ENCODE measurements at places on chromosomes 3 and 15.

- no peak for DNase-seq
Observed at GRCh38 chr3:21795921-21796320, 44.9 kb upstream of the ZNF385D start.

- DNase-seq = no peak
Observed at GRCh38 chr3:14915636-14916222, 31.7 kb upstream of the NR2C2 start.

- no peak for DNase-seq
Observed at GRCh38 chr3:50139718-50140423, 15.3 kb upstream of the SEMA3F start.

DNA sequence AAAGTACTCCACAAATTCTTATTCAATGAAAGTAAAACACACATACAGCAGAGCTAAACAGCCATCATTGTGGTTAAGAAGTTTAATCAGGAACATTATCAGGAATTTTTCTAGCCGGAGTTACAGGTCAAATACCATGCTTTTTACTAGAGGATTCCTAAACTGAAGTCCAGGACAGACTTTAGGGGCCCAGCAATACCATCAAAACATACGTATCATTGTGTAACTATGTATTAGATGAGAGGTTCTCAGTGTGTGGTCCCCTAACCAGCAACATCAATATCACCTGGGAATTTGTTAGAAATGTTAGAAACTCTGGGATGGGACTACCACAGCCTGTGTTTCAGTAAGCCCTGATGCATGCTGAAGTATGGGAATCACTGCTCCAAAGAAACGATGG, 404.2 kb upstream of the IL12A start:
- no peak for DNase-seq

GRCh38 chr3:98601180-98601579, 7.8 kb upstream of the CPOX start:
- no peak for DNase-seq

GRCh38 chr3:127747066-127747465, 74.3 kb downstream of the ABTB1 start:
- no peak for DNase-seq

GRCh38 chr15:93543093-93543492, 454.1 kb upstream of the RGMA start:
- DNase-seq = no peak

- no peak for DNase-seq
Observed at GRCh38 chr3:187734841-187735240, 10.4 kb downstream of the BCL6 start.

- no peak for DNase-seq
Observed at GRCh38 chr15:56871867-56872266, 46.6 kb upstream of the TCF12 start.

DNA sequence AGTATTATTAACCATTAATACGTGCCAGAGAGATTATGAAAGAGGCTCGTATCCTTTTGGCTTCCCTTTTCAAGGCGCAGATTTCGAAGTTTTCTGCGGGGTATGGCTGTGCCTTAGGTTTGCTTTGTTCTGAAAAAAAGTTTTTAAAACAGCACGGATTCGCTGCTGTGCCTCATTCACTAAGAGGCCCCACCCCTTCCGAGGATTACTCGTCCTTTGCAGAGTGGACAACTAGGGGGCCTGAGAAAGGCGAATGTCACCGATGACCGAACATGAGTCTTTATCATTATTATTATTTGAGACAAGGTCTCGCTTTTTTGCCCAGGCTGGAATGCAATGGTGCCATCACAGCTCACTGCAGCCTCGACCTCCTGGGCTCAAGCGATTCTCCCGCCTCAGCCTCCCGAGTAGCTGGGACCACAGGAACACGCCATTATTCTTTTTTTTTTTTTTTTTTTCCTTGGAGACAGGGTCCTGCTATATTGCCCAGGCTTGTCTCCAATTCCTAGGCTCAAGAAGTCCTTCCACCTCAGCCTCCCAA, 684 bp upstream of the RPS27L start:
- DNase-seq = no peak

GRCh38 chr3:176994891-176995781, 202.1 kb downstream of the TBL1XR1 start:
- no peak for DNase-seq

DNA sequence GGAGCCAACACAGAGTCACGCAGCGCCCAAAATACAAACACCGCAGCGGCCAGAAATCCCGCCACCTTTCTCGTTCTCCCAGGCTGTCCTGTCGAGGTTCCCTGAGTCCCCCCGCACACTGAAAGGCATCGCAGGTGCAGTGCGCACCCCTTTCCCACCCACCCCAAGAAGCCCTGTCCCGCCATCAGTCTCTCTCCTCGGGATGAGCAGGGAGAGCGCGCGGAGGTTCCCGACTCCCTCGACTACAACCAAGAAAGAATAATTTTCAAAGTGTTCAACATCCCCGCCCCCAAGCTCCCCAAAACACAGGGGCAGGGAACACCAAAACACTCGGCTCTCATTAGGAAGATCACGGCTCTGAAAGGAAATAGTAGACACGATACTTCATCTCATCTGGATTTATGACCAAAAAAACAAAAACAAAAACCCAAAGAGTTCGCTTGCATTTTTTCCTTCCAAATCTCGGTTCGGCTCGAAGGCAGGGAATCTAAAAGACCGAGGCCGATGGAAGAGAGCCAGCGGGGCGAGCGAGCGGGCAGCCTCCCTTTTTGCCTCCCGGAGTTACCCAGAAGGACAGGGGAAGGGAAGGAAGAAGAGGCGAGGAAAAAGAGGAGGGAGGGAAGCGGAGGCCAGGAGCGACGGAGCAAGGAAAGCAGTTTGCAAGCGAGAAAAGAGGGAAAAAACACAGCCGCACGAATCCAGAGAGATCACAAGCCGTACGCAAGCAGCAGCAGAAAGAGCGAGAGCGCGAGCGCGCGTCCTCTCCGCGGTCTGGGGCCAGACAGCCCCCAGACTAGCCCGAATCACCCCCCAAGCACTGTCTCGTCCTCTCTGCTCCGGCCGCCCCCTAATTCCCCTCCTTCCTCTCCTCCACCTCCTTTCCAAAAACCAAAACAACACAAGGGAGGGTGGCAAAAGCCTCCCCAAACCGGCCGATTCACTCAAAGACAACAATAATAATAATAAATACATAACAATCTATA, 808 bp downstream of the BCL6 start:
- DNase-seq = peak; percentile 35

DNA sequence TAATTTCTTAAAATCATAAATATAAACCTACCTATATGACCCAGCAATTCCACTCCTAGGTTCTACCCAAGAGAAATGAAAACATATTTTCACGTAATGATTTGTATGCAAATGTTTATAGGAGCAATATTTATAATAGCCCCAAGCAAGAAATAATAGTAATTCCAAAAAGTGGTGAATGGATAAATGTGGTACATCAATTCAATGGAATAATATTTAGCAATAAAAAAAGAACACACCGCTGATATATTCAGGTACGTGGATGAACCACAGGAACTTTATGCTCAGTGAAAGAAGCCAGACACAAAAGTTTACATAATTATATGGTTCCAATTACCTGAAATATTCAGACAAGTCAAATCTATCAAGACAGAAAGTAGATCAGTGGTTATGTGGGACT, 49.9 kb downstream of the ACAD9 start:
- no peak for DNase-seq

GRCh38 chr3:48505146-48505545, 1.2 kb upstream of the SHISA5 start:
- DNase-seq = no peak

DNA sequence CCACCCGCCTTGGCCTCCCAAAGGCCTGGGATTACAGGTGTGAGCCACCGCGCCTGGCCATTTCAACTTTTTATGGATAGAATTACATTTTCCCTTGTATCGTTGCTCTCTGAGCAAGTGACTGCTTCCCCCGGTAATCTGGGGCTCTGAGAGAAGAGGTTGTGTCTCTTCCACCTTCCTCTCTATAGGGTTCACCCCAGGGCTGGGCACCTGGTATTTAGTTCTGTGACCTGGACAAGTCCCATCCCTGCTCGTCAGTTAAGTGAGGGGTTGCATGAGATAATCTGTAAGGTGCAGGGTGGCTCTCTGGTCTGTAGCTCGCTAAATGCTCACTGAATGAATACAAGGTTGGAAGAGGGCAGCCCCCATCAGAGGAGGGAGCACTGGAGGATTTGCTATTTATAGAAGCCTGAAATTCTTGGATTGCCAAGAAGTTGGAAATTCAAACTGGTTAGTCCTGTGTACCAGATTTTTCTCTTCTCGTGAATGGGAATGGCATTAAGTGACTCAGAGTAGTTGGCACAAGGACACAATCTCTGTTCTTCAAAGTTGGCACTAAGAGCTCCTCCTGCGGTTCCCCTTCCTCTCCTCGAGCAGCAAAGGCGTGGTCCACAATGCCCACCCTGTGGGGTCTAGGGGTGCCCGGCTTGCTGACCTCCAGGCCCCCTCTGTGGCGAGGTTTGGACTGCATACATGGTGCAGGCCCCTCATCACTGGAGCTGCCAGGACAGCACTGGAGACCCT, 68.1 kb upstream of the DLG1 start:
- DNase-seq = no peak

GRCh38 chr3:187012609-187013051, 82.3 kb downstream of the ST6GAL1 start:
- no peak for DNase-seq

GRCh38 chr3:152517502-152517901, 248.8 kb downstream of the MBNL1 start:
- DNase-seq = no peak

- no peak for DNase-seq
Observed at GRCh38 chr3:46960835-46961234, 15.7 kb downstream of the CCDC12 start.

DNA sequence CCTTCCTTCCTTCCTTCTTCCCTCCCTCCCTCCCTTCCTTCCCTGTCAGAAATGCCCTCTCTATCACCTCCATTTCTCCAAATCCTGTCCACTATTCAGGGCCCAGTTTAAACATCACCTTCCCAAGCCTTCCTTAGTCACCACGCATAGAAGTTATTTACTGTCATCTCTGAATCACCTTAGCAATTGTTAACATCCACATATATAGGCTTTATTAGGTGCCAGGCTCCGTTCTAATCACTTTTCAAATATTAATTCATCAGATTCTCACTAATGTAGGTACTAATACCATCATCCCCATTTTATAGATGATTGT, 1.1 kb upstream of the MAGEF1 start:
- no peak for DNase-seq

GRCh38 chr3:153090973-153091372, 71.1 kb upstream of the RAP2B start:
- no peak for DNase-seq
